Endodermal cell (in vitro differentiated cells): ENCODE measurements at places on chromosomes 6 and 20. TPM values are rescaled to one million over a fixed set of nuclear protein-coding genes. Genes with fewer than 3 reads are reported as not detected.

DNA sequence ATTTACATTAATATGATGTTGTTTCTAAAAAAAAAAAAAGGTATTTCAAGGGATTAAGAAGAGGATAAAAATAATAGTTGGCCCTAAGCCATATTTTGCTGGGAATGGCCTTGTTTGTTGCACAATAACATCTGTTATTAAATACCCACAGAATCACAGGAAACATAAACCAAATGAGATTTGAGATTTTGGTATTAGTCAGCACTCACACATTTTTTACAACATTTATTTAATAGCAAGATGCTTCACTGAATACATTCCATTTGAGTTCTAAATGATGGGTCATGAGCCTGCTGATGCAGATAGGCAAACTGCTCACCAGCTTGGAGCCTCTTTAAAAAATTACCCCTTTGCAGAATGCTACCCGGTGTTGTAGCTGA lies 92.9 kb upstream of the ENPP5 start:
- H3K36me3 ChIP-seq: no peaks in the 10 kb centered on the region
- H3K27me3 ChIP-seq: no peaks in the 10 kb centered on the region
- no peak overlapping the region for H3K4me3 ChIP-seq
- H3K4me1 ChIP-seq: no peaks in the 10 kb centered on the region
- DNase-seq: no peak

DNA sequence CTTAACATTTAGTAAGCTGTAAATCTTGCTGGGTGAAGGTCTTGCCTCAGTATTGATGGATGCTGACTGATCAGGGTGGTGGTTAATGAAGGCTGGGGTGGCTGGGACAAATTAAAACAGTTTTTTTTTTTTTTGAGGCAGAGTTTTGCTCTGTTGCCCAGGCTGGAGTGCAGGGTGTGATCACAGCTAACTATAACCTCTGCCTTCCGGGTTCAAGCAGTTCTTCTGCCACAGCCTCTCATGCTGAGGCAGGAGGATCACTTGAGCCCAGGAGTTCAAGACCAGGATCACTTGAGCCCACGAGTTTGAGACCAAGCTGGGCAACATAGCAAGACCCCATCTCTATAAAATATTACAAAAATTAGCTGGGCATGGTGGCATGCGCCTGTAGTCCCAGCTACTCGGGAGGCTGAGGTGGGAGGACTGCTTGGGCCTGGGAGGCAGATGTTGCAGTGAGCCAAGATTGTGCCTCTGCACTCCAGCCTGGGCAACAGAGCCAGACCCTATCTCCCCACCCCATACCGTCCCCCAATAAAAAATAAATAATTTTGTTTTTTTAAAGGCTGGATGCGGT lies 67.2 kb downstream of the NCOA3 start:
- no peak overlapping the region for H3K27ac ChIP-seq
- peaks cover 4% of the 10 kb centered on the region for H3K4me1 ChIP-seq
- no peak for DNase-seq

GRCh38 chr6:90044182-90044832 lies 150.0 kb downstream of the GJA10 start:
- H3K27me3 ChIP-seq: no peaks in the 10 kb centered on the region
- H3K36me3 ChIP-seq: no peaks in the 10 kb centered on the region
- no peak for DNase-seq
- no peak overlapping the region for H3K4me3 ChIP-seq

- no peak for DNase-seq
- no peaks in the 10 kb centered on the region for H3K27me3 ChIP-seq
- H3K36me3 ChIP-seq: peaks cover 50% of the 10 kb centered on the region
- H3K4me3 ChIP-seq: no peak overlapping the region
Observed at GRCh38 chr6:43671011-43671800, 16.4 kb downstream of the MRPS18A start.

DNA sequence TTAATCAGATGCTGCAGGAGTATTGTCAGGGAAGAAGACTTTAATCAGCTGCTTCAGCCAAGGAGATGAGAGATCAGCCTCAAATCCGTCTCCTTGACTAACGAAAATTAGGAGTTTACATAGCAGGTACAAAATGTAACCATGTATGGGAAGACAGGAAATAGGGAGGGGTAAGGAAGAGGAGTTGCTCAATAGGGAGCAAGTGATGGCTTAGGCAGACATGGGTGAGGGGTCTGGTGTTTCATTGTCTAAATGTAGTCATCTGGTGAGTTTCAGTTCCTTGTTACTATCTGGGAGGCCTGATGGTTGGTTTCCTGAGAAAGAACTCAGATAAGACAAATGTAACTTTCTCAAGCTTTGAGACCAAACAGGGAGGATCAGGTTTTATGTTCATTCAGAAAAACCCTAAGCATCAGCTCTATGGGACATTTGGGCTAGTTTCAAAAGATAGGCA lies 217.3 kb upstream of the SULF2 start:
- peak overlapping the region; percentile 53 for H3K4me3 ChIP-seq
- no peaks in the 10 kb centered on the region for H3K27me3 ChIP-seq
- H3K36me3 ChIP-seq: no peaks in the 10 kb centered on the region
- no peak for DNase-seq
- no peaks in the 10 kb centered on the region for H3K4me1 ChIP-seq

DNA sequence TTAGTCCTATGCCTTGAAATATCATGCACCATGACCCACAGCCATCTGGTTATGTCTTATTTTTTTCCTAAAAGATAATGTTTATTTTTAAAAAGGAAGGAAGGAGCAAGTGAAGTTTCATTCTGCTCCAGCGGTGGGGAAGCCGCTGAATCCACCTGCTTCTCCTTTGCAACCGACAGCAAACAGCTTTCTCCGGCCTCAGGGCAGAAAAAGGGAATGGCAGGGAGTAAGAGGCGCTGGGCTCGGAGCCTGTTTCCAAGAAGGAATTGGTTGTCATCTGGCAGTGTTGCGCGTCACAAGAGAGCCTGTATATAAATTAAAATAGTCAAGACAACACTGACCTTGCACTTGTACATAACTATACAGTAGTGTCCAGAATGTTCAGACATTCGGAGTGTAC lies 14.2 kb downstream of the GFRA4 start:
- H3K4me3 ChIP-seq: no peak overlapping the region
- H3K27me3 ChIP-seq: no peaks in the 10 kb centered on the region
- no peaks in the 10 kb centered on the region for H3K4me1 ChIP-seq
- no peak overlapping the region for H3K27ac ChIP-seq

Gene LY6G5B
- total RNA-seq: 16.5 and 17.0 TPM in 2 replicates
